Hematopoietic multipotent progenitor cell treated with erythropoietin and hydrocortisone succinate and interleukin-3 and kit ligand, for 6 days (in vitro differentiated cells): ENCODE measurements at places on chromosomes 12 and 14.

GRCh38 chr12:101488469-101488868 is 13.3 kb downstream of the SPIC start:
- DNase-seq, result no peak

DNA sequence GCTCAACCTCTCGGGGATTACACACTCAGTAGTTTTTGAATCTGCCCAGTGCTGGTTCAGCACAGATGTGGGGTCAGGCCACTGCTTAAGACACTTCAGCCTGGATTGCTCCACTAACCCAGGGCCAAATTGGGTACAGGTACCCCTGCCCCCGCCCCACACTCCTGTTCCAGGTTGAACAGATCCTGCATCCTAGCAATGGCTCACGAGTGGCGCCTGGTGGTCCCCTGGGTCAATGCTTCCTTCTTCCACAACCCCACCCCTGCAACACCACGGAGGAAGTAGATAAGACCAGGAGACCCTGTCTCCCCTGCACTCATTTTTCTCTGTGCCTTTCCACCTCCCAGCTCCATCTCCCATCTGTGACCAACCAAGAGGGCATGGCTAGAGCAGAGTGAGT is 108.4 kb downstream of the ESRRB start:
- no peak for DNase-seq

GRCh38 chr12:30026621-30027234 is 243.0 kb upstream of the TMTC1 start:
- DNase-seq, result no peak

DNA sequence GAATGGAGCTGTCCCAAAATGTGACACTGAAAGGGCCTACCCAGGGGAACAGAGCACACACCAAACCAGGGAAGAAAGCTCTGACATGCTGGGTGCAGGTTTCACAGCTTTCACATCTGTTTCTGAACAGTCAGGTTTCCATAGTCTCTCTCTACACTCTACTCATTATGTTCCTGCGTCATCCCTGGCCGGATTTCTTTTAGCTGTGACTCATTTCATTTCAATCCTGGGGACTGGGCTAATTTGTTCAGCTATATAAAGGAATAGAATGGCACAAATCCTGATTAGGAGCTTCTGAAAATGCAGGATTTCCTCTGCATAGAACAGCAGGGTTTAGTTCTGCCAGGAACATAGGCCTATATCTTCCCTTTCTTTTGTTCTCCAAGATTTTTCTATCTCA is 649.8 kb downstream of the RPS29 start:
- no peak for DNase-seq

DNA sequence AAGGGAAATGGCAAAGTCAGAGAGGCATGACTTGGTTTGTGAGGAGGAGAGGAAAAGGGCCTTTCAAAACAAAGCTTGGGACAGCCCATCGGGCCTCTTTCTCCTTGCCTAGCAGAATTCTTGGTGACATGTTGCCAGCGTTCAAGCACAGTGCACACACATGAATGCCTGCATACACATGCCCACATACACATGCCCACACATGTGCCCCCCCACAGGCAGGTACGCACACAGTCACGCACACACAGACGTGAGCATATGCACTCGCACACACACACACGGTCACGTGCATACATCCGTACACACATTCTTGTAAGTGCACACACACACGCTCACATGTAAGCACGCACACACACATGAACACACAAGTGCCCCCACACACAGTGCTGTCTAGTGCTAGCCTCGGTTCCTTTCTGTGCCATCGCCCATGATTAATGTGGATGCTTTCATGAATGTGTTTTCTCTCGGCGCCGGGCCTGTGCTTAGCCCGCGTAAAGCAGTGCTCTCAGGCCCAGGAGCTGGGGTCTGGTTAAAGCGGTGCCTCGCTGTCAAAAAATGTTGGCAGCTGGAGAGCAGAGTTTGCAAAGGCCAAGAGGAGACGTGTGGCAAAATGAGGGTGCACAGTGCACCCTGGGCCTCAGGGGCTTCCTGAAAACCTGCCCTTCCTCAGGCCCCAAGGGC is 328.8 kb upstream of the DIO3 start:
- DNase-seq, result no peak

DNA sequence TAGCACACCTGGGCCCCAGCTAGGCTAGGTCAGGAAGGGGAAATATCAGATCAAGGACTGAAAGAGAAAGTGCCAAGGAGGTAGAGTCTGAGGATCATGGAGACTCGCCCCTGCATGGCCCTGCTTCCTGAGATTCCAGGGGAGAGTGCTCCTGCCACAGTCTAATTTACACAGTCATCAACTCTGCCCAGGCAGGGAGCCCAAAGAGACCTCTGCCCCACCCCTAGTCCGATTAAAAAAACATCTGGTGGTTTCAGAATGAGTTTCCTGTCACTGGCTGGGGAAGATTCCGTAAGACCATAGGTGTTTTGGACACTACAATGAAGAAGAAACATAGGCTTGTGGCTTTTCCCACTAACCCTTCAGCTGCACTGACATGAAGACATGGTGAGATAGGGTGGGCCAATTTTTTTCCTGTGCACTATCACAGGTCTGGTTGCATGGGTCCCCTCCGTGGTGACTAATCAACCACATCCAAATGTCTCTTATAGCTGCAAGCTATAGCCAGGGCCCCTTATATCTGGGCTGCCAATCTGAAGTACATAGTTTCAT is 31.5 kb upstream of the GZMB start:
- peak; percentile 89 for DNase-seq

GRCh38 chr12:57063991-57064685 is 14.2 kb upstream of the MYO1A start:
- no peak for DNase-seq

DNA sequence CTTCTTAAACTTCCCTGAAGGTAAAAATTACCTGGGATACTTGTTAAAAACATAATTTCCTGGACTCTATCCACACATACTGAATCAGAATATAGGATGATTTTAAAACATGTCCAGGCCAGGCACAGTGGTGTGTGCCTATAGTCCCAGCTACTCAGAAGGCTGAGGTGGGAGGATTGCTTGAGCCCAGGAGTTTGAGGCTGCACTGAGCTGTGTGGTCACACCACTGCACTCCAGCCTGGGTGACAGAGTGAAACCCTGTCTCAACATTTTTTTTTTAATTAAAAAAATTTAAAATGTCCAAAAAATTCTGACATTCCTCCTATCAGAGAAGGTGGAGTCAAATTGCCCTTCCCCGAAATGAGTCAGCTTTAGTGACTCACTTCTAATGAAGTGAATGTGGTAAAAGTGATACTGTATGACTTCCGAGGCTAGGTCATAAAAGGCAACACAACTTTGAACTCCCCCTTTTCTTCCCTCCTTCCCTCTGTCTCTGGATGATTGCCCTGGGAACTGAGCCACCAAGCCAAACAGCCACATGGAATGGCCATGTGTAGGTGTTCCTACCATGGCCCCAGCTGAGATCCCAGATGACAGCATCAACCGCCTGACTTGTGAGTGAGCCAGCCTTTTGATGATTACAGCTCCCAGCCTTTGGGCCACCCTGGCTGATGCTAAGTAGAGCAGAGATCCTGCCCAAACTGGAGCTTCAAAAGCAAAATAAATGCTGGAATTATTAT is 36.3 kb downstream of the LIMA1 start:
- DNase-seq, result peak; percentile 75

GRCh38 chr12:50990147-50990727 is 35.9 kb downstream of the SLC11A2 start:
- DNase-seq, result no peak

GRCh38 chr14:84209031-84209430 is 1320.9 kb upstream of the FLRT2 start:
- DNase-seq, result no peak

- peak; percentile 18 for DNase-seq
Measured at GRCh38 chr12:112971248-112971647, 7.1 kb upstream of the OAS2 start.

GRCh38 chr12:56461235-56462159 is 6.9 kb upstream of the SPRYD4 start:
- DNase-seq, result no peak

- no peak for DNase-seq
Measured at GRCh38 chr12:54608769-54609168, 20.3 kb upstream of the PPP1R1A start.

- DNase-seq, result peak; percentile 48
Measured at GRCh38 chr12:28963554-28963953, 185.5 kb upstream of the FAR2 start.

GRCh38 chr12:97536353-97536752 is 73.7 kb downstream of the RMST start:
- DNase-seq, result no peak

GRCh38 chr14:76312821-76313220 is 63.1 kb upstream of the ESRRB start:
- no peak for DNase-seq

GRCh38 chr14:85412756-85413155 is 117.2 kb upstream of the FLRT2 start:
- DNase-seq, result no peak

DNA sequence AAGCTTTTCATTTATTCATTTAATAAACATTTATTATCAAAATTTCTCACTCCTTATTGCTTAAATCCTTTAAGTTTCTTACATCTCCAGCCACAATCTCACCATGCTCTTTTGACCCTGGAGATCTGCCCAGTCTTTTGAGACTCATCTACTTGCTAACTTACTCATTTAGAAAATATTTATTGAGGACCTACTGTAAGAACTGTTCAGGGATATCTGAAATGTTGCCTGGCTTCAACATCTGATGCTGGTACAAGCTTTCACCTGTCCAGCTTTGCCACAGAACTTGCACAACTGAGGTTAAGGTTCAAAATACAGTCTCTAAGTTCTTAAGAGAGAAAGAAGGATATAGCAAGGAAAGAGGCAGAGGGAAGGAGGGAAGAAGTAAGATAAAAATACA is 17.5 kb upstream of the GXYLT1 start:
- no peak for DNase-seq

DNA sequence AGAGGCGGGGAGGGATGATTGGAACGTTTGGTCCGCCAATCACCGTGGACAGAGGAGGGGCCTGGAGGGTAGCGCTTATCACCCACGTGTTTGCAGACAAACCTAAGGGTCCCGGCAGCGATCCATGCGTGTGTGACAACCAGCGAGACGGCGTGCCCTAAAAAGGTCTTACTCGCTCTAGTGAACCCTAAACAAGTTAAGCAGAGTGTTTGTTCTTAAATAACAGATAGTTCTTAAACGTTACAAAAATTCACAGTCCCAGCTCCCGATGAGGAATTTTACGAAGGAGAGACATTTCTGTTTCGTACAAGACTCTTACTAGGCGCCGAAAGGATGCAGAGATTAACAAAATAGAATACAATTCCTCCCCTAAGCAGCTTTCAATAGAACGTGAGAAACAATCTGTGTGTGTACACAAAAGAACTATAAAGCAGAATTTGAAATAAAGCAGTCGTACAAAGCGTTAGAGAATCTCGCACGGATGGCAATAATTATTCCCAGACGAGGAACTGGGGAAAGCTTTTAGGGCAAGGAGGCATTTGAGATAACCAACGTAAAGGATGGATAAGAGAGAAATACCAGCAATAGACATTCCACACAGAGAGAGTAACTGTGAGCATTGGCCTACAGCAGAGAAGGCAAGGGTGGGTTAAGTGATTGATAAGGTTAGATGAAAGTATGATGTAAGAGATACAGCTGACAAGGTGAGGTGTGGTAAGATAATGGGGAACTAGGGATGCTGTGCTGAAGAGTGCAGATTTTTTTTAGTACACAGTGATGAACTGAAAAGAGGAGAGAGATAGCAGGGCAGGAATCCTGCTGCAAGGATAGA is 831 bp upstream of the RPS6KA5 start:
- DNase-seq, result peak; percentile 22

DNA sequence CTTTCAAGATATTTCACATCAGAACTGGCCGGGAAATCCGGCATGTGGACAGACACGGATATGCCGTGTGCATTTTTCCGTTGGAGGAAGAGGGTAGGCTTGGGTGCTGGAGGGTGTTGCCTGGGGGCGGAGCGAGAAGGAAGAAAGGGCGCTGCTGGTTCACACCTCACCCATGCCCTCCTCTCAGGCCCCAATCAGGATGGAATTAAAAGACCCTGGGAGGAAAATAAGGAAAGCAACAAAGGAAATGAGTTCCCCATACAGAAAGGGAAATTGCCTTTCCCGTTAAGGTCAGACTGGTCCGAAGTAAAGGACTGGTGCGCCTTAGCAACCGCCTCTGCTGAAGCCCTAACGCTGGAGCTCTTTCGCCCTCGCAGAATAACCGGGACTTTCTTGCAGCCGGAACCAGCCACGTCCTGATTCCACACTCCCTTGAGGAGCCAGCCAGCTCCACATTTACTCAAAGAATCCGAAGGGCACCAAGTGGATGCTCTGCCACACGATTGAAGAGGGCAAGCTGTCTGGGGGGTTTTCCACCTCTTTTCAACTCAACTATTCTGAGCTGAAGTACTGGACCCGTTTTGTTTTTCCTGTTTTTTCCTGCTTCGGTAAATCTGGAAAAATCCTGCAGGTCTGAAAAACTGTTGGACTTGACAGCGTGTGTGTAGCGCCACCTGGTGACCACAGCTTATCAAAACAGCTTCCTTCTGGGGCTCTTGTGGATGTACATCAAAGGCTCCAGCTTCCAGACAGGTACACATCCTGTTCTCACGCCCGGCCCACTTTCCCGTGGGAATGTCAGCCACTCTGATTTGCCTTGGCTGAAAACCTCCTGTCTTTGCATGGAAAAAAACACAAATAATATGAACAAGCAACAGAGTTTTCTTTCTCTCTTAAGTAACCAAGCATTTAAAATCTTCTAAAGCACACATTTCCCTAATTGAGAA is 37.6 kb upstream of the BCL2L14 start:
- DNase-seq, result peak; percentile 76

GRCh38 chr12:126772171-126772864 is 1494.7 kb upstream of the TMEM132C start:
- no peak for DNase-seq
